ENCODE measurements at places on chromosomes 16 and 17.

- no peak overlapping the region for H3K4me3 ChIP-seq
- no peaks in the 10 kb centered on the region for H3K36me3 ChIP-seq
- peaks cover 13% of the 10 kb centered on the region for H3K27me3 ChIP-seq
- no peaks in the 10 kb centered on the region for H3K4me1 ChIP-seq
These were observed 22.2 kb downstream of the CDK5RAP3 start for GRCh38 chr17:47993031-47993564.

DNA sequence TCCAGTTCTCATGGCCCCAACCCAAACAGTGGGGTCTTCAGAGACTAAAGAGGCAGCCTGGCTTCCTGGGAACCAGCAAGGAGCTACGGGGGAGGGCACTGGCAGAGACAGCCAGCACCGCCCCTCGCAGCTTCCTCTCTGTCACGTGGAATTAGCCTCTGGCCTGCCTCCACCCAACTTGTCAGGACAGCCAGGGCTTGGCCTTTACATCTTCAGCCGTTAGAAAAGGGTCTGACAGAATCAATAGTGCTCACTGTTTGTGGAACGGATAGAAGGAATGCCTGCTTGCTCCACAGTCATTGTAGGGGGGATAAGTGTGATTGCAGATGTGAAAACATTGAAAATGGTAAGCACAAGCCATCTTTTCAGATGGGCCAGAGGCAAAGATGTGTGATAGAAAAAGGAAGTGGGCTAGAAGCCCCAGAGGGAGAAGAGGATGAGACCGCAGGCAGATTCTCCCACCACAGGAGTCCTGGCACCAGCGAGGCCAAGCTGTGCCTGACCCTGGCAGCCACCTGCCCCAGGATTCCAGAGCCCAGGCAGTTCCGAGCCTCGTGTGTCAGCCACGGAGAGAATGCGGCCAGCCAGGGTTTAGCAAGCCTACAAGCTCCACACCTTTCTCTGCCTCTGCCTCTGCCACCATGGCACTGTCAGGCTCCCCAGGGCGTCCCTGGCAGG lies 18.6 kb downstream of the GRIN2C start:
- peaks cover 13% of the 10 kb centered on the region for H3K36me3 ChIP-seq
- no peaks in the 10 kb centered on the region for H3K27me3 ChIP-seq
- H3K27ac ChIP-seq = no peak overlapping the region

- no peak overlapping the region for H3K27ac ChIP-seq
- H3K4me3 ChIP-seq = no peak overlapping the region
- H3K27me3 ChIP-seq = peaks cover 23% of the 10 kb centered on the region
- DNase-seq = no peak
These were observed 118.7 kb upstream of the NLRP1 start for GRCh38 chr17:5702951-5703510.

DNA sequence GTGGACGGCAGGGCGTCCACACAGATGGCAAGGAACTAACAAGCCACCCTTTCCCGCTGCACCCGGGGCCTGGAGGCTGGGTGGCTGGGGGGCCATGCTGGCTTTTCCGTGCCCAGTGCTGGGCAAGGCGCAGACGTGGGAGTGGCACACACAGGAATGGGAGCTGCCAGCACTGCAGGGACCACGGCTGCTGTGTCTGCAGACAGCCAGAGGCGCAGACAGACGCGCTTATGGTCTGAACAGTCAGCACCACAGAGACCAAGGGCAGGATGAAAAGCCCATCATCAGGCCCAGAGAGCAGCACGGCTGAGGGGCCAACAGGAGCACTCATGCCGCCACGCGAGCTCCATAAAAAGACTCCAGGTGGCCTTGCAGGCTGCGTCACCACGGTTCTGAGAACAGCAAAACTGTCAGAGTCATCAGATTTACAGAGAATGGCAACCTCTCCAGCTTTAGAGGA lies 24.0 kb downstream of the PDIA2 start:
- H3K4me1 ChIP-seq = no peaks in the 10 kb centered on the region
- no peak for DNase-seq
- no peaks in the 10 kb centered on the region for H3K27me3 ChIP-seq
- H3K36me3 ChIP-seq = peaks cover 74% of the 10 kb centered on the region
- H3K27ac ChIP-seq = no peak overlapping the region
- H3K4me3 ChIP-seq = no peak overlapping the region

- H3K27me3 ChIP-seq = no peaks in the 10 kb centered on the region
- no peak overlapping the region for H3K4me3 ChIP-seq
- H3K4me1 ChIP-seq = no peaks in the 10 kb centered on the region
- no peak for DNase-seq
These were observed 30.9 kb downstream of the IFT140 start for GRCh38 chr16:1580956-1581355.

GRCh38 chr16:79417601-79418008 lies 182.9 kb downstream of the MAF start:
- H3K27ac ChIP-seq = no peak overlapping the region
- DNase-seq = no peak
- H3K4me1 ChIP-seq = peaks cover 38% of the 10 kb centered on the region
- H3K4me3 ChIP-seq = no peak overlapping the region
- no peaks in the 10 kb centered on the region for H3K27me3 ChIP-seq

- no peaks in the 10 kb centered on the region for H3K36me3 ChIP-seq
- H3K4me3 ChIP-seq = no peak overlapping the region
- no peaks in the 10 kb centered on the region for H3K27me3 ChIP-seq
- no peaks in the 10 kb centered on the region for H3K4me1 ChIP-seq
These were observed 154.1 kb upstream of the CDH5 start for GRCh38 chr16:66212428-66212827.

DNA sequence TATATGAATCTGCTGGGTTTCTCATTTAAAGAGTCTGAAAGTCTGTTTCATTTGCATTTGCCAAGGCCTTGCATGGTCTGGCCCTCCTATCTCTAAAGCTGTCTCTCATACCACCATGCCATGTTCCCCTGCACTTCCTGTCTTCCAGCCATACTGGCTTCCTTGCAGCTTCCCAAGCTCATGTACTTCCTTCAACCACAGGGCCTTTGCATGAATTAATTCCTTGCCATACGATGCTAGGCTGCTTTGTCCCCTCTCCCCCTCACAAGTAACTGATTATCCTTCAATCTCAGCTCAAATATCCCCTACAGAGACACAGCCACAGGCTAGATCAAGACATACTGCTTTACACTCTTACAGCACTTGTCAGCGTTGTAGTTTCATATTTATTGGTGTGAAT lies 5.8 kb downstream of the CRYM start:
- H3K4me1 ChIP-seq = no peaks in the 10 kb centered on the region
- H3K36me3 ChIP-seq = no peaks in the 10 kb centered on the region
- H3K27me3 ChIP-seq = peaks cover 3% of the 10 kb centered on the region
- DNase-seq = no peak
- no peak overlapping the region for H3K4me3 ChIP-seq
- H3K27ac ChIP-seq = no peak overlapping the region

- peaks cover 27% of the 10 kb centered on the region for H3K4me1 ChIP-seq
- H3K4me3 ChIP-seq = peak overlapping the region; percentile 53
- peak overlapping the region; percentile 81 for H3K27ac ChIP-seq
These were observed 1.1 kb upstream of the BRCA1 start for GRCh38 chr17:43125967-43126910.

DNA sequence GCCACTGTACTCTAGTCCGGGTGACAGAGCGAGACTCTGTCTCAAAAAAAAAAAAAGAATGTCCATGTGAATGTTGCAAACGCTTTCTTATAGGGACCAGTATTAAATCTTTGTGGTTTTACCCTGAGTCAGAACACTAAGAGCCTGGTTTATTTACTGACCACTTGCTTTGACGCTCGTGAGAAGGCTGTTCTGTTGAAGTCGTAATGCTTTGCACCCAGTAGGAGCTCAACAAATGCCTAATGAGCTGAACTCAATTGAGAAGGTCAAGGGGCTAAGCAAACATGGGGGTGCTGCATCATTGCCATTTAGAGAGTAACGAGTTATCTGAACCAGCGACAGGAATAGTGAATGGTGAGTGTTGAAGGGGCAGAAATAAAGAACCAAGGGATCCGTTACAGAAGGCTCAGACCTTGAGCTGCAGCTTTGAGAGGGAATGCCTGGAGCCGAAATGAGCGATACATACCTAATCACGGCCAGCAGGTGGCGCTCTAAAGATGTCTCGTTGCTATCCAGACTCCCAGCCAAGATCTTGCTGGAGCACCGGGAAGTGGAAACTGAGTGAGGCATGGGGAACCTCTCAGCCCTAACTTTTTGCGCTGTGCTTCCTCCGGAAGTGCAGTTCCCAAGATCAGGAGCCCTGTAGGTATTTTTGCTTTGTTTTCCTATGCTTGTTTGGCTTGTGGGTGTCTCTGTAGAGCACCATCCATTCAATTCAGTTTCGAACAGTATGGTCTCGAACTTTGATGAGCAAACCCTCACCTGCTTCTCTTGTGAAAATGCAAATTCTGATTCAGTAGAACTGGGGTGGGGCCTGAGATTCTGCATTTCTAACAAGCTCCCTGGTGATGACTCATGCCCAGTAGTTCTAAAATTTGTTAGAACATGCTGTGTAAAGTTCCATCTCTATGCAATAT lies 12.6 kb upstream of the RNF222 start:
- H3K4me3 ChIP-seq = no peak overlapping the region
- DNase-seq = peak; percentile 79
- no peak overlapping the region for H3K27ac ChIP-seq
- peaks cover 7% of the 10 kb centered on the region for H3K4me1 ChIP-seq

- H3K27me3 ChIP-seq = no peaks in the 10 kb centered on the region
- peaks cover 6% of the 10 kb centered on the region for H3K4me1 ChIP-seq
- no peak for DNase-seq
- H3K27ac ChIP-seq = no peak overlapping the region
- no peaks in the 10 kb centered on the region for H3K36me3 ChIP-seq
These were observed 852 bp downstream of the MARVELD3 start for GRCh38 chr16:71626858-71627213.

DNA sequence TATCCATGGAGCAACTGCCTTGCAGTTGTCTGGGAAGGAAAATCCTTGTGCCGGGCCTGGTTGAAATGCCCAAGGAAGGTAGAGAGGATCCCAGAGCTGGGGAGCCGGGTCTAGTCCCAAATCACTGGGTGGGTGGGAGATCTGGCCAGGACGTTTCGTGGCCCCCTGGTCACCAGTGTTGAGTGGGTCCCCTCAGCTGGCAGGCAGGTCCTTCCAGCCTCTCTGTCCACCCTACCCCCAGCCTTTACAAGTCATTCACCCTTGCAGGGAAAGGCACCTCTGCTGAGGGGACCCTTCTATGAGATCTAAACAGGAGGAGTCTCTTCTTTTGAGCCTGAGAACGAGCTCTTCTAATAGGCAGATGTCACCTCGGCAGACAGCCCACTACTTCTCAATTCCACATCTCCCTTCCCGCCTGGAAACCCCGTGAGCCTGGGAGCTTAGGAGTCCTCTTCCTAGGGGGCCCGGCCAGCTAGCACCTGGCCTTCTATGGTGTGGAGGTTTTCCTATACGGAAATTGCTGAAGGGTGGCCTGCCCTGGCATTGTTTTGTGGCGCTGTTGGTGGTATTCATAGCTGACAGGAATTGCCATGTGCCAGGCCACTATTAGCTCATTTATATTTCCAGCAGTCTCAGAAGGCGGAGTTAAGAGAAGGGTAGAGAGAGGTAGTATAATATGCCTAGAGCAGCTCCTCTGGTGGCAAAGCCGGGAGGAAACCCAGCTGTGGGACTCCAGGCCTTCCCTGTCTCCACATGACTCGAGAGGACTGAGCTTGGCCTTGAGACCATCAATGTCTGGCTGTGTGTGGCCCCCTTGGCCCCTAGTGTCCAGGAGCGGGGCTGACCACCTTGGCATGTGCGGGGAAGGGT lies 13.3 kb downstream of the MPRIP start:
- DNase-seq = no peak
- no peak overlapping the region for H3K27ac ChIP-seq
- H3K27me3 ChIP-seq = no peaks in the 10 kb centered on the region
- H3K4me1 ChIP-seq = peaks cover 3% of the 10 kb centered on the region
- H3K36me3 ChIP-seq = peaks cover 18% of the 10 kb centered on the region
- H3K4me3 ChIP-seq = no peak overlapping the region

- H3K27me3 ChIP-seq = peaks cover 9% of the 10 kb centered on the region
- H3K27ac ChIP-seq = no peak overlapping the region
- H3K4me1 ChIP-seq = no peaks in the 10 kb centered on the region
- no peaks in the 10 kb centered on the region for H3K36me3 ChIP-seq
These were observed 114.3 kb downstream of the NPIPB5 start for GRCh38 chr16:22624800-22625533.

DNA sequence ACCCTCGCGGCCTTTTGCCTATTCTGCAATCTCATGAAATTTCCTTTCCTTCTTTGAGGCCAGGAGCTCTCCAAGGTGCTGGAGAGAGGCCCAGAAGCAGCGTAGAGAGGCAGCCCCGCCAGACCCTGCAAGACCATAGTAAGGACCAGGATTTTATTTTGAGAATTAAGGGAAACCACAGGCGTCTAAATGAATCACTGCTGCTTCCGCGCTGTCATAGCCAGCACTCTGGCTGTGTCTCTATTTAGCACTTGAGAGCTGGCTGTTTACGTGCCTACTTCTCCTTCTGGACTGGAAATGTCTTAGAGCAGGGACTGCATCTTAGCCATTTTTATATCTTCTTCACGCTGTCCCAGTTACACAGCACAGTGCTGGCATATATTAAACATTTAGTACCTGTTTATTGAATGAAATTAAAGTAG lies 37.6 kb upstream of the PIRT start:
- no peaks in the 10 kb centered on the region for H3K36me3 ChIP-seq
- no peak overlapping the region for H3K4me3 ChIP-seq
- no peaks in the 10 kb centered on the region for H3K4me1 ChIP-seq
- H3K27me3 ChIP-seq = peaks cover under 1% of the 10 kb centered on the region

DNA sequence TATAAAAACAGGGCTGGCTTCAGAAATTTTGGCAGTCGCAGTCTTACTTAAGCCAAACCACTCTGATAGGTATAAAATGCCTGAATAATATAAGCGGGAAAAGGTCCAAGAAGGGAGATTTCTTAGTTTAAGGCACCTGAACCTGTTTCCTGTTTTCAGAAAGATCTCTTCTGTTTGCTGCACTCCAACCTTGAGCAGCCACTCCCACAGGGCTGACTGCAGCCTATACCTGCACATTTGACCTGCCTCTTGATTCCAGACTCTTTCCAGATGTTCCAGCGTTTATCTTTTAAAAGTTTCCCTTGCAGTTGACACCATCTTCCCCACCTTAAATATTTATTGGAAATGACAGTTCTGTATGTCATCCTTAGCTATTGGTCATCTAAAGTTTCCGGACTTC lies 132.2 kb downstream of the SKAP1 start:
- no peaks in the 10 kb centered on the region for H3K4me1 ChIP-seq
- H3K27ac ChIP-seq = no peak overlapping the region
- H3K36me3 ChIP-seq = no peaks in the 10 kb centered on the region
- peaks cover 48% of the 10 kb centered on the region for H3K27me3 ChIP-seq
- H3K4me3 ChIP-seq = no peak overlapping the region
- DNase-seq = no peak

GRCh38 chr17:78832541-78832810 lies 8.1 kb downstream of the USP36 start:
- no peak overlapping the region for H3K27ac ChIP-seq
- H3K4me3 ChIP-seq = no peak overlapping the region
- DNase-seq = no peak
- no peaks in the 10 kb centered on the region for H3K27me3 ChIP-seq

GRCh38 chr17:80187090-80187489 lies 17.3 kb downstream of the CARD14 start:
- H3K36me3 ChIP-seq = no peaks in the 10 kb centered on the region
- no peaks in the 10 kb centered on the region for H3K4me1 ChIP-seq
- no peak overlapping the region for H3K4me3 ChIP-seq
- no peak for DNase-seq
- no peaks in the 10 kb centered on the region for H3K27me3 ChIP-seq

- H3K36me3 ChIP-seq = no peaks in the 10 kb centered on the region
- H3K4me1 ChIP-seq = no peaks in the 10 kb centered on the region
- H3K27me3 ChIP-seq = peaks cover 1% of the 10 kb centered on the region
- no peak overlapping the region for H3K4me3 ChIP-seq
- DNase-seq = no peak
These were observed 13.4 kb downstream of the BCO1 start for GRCh38 chr16:81251871-81252270.
